ENCODE measurements at places on chromosomes 11 and 22. TPM values are rescaled to one million over a fixed set of nuclear protein-coding genes. Genes with fewer than 3 reads are reported as not detected.

GGTLC2 gene
- total RNA-seq = not detected

MFRP gene
- not detected for total RNA-seq

ROM1 gene
- 0.52 TPM for total RNA-seq

PATE4 gene
- not detected for total RNA-seq

UQCR10 gene
- total RNA-seq = 108 TPM

OR56A4 gene
- not detected for total RNA-seq

DNA sequence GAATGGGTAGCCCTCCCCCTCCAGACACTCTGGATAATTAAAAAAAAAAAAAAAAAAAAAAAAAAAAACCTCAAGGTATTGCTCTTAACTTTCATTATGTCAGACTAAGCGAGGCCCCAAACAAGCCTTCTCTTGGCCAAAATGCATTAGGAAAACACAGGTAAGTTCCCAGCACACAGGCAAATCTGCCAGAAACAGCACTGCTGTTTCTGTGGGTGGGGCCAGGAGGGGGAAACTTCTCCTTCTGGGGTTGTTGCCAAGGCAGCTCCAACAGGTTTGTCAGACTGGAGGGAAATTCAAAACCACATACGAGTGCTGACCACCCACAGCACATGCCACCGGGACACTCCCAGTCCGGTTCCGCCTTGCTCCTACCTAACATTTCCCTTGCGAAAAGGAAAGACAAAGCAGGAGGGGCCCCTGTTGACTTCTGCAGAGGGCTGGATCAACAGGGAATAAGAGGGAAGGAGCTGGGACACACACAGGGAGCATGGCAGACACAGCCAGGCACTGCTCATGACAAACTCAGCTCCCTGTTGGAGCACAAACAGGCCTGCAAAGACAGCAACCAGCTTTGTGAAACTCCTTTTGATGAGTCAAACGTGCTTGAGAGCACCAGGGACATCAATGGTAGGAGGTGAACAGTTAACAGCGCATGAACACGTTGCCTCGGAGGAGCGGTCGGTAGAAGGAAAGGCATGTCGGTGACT is 55.0 kb downstream of the MYH9 start:
- DNase-seq = peak; percentile 88

GRCh38 chr11:68120273-68121066 is 718 bp downstream of the CHKA start:
- peak; percentile 54 for DNase-seq

GRCh38 chr22:32979606-32980005 is 78.6 kb downstream of the SYN3 start:
- DNase-seq = no peak

GRCh38 chr11:116502641-116503061 is 270.1 kb downstream of the BUD13 start:
- DNase-seq = no peak

DNA sequence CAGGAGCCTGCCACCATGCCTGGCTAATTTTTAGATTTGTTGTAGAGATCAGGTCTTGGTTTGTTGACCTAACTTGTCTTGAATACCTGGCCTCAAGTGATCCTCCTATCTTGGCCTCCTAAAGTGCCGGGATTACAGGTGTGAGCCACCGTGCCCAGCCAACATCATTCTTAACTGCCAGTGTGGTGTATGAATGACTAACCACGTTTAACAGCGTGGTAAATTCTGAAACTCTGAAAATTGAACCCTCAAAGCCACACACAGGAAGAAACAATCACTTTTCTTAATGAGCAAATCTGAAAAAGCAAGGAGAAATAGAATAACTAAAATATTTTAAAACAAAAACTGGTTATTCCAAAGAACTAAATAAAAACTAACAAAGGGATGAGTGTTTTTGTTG is 7.4 kb downstream of the TMEM9B start:
- DNase-seq = peak; percentile 26

DNA sequence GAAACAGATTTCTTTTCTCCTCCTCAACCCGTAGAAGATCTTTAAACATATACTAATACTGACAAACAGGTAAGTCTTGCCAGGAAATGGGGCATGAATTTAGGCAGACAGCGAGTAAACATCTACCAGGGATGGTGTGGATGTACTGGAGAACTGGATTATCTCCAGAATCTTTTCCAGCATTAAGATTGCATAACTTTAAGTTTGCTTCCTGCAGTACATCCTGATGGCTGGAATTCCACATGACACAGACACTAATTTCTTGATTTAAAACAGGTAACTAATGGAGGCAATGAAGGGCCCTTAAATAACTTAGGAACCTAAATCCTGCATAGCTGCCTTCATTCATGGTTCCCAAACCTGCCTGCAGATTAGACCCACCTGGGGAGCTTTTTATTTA is 40.7 kb downstream of the JHY start:
- DNase-seq = no peak

DNA sequence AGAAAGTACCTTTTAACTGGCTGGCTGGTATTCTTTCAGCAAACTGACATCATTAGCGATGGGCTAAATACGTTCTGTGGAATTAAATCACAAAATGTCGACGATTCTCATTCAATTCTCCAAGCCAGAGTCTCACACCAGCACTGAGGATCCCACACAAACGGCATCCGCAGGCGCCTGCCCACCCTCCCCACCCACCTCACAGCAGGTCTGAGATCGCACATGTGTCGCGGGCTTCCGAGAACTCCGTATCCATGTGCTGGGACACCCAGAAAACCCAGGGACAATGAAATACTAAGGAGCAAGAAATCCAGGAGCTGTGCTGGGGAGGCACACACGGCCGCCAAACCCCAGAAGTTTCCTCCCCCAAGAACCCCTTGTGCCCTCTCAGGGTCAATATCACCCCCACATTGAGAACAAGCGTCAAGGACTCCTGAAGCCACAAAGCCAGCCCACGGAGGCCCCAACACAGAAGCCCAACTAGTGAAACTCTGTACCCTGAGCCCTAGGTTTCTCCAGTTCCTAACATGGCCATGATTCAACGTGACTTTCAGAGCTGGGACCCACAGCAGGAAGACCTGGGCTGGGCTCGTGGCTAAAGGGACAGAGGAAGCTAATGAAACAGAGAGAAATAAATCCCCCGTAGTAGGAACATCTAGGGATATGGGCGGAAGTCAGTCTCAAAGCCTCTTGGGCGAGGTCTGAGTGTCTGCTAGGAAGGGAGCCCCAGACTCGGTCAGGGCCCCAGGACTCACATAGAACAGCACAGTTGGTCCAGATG is 8.0 kb downstream of the TOLLIP start:
- DNase-seq = no peak

GRCh38 chr11:70540196-70540595 is 141.9 kb downstream of the CTTN start:
- no peak for DNase-seq

GRCh38 chr11:68854273-68854958 is 12.7 kb upstream of the CPT1A start:
- no peak for DNase-seq

DNA sequence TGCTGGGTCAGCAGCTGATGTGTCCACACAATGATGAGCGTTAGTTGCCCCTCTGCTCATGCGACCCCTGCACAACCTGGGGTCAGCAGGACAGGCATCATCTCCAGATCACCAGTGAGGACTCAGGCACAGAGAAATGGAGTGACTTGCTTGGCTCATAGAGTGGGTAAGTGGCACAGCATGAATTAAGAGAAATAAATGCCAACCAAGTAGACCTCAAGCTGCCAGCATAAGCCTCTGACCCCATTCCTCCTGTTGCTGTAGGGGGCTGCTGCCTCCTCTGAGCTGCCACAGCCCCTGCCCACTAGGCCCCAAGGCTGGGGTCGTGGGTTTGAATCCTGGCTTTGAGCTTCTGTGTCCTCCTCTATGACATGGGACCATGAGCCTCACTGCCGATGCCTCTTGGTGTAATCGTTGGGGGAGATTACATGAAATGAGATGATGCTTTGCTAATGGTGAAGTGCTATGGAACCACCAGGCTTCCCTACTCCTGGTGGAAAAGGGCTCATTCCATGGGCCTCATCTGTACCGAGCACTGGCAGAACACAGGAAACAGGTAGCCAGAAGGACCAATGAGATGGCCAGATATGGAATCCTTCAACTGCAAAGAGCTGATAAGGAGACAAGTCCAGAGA is 33.6 kb downstream of the LRRC32 start:
- DNase-seq = no peak

DNA sequence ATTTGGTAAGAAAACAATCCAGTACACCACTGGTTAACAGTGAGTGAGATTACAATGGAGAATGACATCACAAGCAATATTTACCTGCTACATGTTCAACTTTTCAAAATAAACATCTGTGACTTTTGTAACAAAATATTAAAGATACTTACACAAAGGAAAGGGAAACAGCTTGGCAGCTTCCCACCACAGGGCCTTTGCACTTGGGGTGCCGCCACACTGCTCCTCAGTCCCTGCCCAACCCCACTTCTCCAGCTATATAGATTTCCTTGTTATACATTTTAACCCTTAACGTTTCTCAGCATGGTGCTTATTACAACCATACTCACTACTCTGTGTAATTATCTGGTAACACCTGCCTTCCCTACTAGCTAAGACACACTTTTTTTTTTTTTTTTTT is 10.9 kb downstream of the KMT5B start:
- no peak for DNase-seq

DNA sequence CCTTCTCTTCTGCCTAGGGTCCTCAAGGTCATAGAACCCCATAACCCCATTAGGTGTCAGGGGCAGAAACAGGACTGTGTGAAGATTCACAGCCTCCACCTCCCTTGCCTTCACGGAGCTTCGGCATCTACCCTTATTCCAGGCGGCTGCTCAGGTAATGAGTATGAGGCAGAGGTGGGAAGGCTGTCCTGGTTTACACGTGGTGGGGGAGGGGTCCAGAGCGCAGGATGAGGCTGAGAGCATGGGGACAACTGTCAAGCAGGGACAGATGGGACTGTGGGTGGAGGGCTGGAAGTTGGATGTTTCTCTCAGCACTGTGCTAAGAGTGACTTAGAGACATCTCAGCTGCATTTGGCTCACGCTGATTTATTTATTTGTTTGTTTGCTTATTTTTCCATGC is 4.3 kb upstream of the RAD9A start:
- DNase-seq = no peak

GRCh38 chr11:2679011-2679676 is 20.6 kb downstream of the KCNQ1OT1 start:
- peak; percentile 2 for DNase-seq

GRCh38 chr11:87870086-87870485 is 305.2 kb downstream of the RAB38 start:
- no peak for DNase-seq

DNA sequence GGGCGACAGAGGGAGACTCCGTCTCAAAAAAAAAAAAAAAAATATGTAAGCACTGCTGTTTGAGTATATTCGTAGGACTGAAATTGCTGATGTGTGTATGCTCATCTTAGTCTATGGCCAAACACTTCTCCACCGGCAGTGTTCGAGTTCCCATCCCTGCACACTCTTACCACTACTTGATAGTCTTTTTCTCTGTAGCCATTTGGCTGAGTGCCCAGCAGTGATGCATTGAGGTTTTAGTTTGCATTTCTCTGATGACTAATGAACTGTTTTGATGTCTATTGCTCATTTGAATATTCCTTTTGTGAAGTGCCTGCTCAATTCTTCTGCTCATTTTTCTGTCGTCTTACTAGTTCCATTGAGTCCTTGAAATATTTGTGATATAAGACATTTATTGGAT is 1.9 kb downstream of the TIRAP start:
- DNase-seq = peak; percentile 99

- DNase-seq = no peak
Measured at GRCh38 chr11:119671051-119671450, 57.9 kb downstream of the NECTIN1 start.

GRCh38 chr11:57942808-57943207 is 80.9 kb upstream of the OR9Q1 start:
- no peak for DNase-seq

GRCh38 chr22:20268279-20269012 is at the start of gene RTN4R:
Gene RTN4R, minus strand, starts transcription at chr22:20268318. Its CDS starts 226 bp downstream, at chr22:20268092.
- peak; percentile 65 for DNase-seq

GRCh38 chr11:87490671-87491070 is 452.9 kb downstream of the TMEM135 start:
- no peak for DNase-seq

- peak; percentile 84 for DNase-seq
Measured at GRCh38 chr11:67438158-67438902, 848 bp upstream of the PTPRCAP start.

- no peak for DNase-seq
Measured at GRCh38 chr22:45860201-45860600, 116.8 kb downstream of the WNT7B start.

- DNase-seq = no peak
Measured at GRCh38 chr22:25366876-25367466, 147.5 kb downstream of the CRYBB2 start.

DNA sequence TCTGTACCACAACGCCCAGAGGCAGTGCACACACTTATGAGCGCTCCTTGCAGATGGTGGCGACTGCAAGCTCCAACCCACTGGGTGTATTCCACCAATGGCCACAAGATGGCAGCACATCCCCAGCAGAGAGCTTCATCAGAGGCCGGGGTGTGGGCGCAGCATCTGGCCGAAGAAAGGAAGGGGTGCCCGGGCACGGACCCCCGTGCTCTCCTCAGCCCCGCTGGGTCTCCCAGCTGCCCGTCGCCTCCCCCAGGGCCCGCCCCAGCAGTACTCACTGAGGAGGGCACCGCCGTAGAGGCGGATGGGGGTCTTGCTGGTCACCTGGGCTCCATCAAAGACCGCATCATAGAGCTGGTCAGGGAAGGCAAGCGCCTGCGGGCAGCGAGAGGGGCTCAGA is 14.2 kb downstream of the TP53I11 start:
- peak; percentile 92 for DNase-seq

DNA sequence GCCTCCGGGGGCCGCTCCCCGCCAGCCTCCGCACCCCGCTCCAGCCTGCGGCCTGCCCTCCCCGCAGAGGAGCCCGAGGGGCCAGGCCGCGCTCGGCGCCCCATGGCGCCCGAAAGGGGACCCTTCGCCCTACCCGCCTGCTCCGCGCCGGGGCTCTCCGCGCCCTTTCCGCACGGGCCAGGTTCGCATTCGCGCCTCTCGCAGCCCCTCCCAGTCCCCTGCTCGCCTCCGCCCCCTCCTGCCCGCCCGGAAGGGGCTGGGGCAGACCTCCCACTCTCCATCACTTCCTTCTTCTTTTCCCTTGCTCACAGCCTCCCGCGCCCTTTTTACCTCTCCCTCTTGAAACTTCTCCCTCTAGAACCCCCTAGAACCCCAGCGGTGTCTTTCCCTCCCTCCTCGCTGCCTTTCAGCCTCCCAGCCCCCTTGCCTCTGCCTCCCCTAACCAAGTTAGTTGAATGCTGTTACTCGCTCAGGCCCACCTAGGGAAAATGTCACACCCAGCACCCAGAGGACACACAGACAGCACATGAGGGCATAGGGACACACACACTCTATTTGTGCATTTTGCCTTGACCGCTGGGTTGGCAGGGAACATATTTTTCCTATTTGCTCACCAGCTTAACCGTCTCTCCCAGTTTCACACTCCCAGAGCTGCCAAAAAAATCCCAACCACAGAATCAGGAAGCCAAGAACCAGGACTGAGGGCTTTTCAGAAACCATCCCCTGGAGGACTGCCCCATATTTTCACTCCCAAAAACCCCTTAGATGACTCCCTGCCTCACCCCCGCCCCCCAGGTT is at the start of gene SLC43A3:
SLC43A3 (minus strand) TSS at position 193 of the 798 bp plus-strand sequence. CDS start 949 bp downstream, outside the sequence.
- peak; percentile 84 for DNase-seq

- DNase-seq = no peak
Measured at GRCh38 chr11:67195971-67196456, 70.3 kb upstream of the GRK2 start.

Data from activated naive CD4-positive, alpha-beta T cell treated with anti-CD3 and anti-CD28 coated beads for 36 hours (primary cell).